Breast epithelium (tissue), 4 donors: ENCODE measurements at places on chromosomes 7 and 10. TPM values are rescaled to one million over a fixed set of nuclear protein-coding genes. Genes with fewer than 3 reads are reported as not detected.
A peak's percentile ranks its signal among the peaks of the same experiment; 100 is the strongest.

DNA sequence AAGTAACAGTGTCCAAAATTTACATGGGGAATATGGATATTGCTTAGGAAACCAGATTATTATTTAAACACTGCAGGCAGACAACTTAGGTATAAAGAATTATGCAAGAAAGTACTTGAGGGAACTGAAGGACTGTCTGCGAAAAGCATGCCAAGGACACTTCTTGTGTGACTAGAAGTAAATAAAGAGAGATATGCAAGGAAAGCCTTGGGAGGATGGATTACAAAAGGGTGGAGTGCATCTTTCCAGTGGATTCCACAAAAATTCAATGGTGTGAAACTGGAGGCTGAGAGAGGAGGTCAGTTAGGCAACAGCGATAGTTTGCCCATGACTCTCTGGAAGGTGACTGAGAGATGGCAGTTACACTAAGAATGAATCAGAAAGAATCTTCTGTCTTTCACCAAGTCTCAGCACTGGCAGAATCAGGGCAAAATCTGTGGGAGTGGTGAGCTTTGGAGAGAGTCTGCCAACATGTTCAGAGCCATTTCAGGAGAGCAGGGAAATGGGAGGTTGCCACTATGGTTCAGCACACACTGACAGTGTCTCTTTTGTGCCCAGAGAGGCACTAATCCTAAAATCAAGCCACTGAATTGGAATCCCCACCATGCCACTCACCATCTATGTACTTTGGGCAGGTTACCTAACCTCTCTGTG lies 331.6 kb downstream of the BMPER start:
- no peak for DNase-seq

GRCh38 chr10:35092851-35093250 lies 2.7 kb upstream of the CUL2 start:
- no peak for DNase-seq

- DNase-seq, result no peak
Observed at GRCh38 chr7:107998150-107998549, 4.8 kb downstream of the LAMB1 start.

GRCh38 chr10:97230146-97230545 lies 44.4 kb upstream of the SLIT1 start:
- no peak for DNase-seq

DNA sequence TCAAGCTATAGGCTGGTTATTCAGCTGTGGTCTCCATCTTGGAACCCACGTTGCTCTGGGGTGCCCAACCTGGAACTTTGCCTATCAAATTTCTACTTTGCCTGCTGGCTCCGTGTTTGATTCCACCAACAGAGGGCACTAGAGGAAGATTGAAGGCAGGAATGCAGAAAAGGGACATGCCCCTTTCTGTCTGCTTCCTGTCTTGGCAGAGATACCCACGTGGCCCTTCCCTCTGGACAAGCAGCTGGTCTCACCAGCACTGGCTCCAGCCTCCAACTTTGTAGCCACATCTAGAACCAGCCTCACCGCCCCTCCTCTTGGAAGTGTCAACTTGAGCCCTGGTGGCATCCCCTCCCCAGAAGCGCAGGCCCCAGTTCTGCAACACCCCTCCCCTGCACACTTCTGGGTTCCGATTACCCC lies 52.1 kb upstream of the ZNF438 start:
- no peak for DNase-seq

DNA sequence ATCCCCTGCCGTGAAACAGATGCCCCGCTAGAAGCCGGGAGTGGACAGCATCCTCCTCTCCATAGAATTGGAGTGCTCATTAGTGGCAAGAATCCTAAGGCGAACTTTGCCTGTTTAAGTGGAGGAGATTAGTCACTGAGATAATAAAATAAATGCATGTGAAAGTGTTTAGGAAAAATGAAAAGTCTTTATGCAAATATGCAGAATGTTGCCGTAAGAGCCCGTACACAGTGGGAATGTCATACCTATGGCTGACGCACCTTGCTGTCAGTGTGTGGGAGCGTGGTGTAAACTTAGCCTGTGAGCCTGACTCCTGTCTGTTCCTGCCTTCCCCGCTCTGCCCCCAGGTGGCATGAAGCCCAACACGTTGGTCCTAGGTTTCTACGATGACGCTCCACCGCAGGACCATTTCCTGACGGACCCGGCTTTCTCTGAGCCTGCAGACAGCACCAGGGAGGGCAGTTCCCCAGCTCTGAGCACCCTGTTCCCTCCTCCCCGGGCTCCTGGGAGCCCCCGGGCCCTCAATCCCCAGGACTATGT lies 1.7 kb upstream of the TRIP6 start:
- DNase-seq, result peak; percentile 53

RBM28 gene
- total RNA-seq, result 28.8 TPM

ARHGAP22 gene
- total RNA-seq, result 8.2 TPM
